ENCODE measurements at places on chromosomes 7 and 10. TPM values are rescaled to one million over a fixed set of nuclear protein-coding genes. Genes with fewer than 3 reads are reported as not detected.

The PANK1 gene
- 8.2 TPM for total RNA-seq

The PDE6C gene
- total RNA-seq, result not detected

DNA sequence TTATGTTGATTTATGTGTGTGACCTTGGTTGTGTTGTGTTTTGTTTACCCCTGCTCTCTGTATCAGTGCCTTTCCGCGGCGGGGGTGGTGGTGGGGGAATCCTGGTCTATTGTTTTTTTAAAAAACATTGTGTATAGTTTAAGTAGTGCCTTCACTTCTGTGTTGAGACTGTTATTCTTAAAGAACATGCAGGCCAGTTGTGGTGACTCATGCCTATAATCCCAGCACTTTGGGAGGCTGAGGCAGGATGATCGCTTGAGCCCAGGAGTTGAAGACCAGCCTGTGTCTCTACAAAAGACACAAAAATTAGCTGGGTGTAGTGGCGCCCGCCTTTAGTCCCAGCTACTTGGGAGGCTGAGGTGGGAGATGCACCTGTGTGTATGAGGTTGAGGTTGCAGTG is 429.0 kb upstream of the LRGUK start:
- H3K27me3 ChIP-seq, result no peaks in the 10 kb centered on the region
- H3K36me3 ChIP-seq, result no peaks in the 10 kb centered on the region
- DNase-seq, result no peak
- H3K27ac ChIP-seq, result no peak overlapping the region
- no peak overlapping the region for H3K4me3 ChIP-seq

The ASAH2 gene
- 4.4 TPM for total RNA-seq

DNA sequence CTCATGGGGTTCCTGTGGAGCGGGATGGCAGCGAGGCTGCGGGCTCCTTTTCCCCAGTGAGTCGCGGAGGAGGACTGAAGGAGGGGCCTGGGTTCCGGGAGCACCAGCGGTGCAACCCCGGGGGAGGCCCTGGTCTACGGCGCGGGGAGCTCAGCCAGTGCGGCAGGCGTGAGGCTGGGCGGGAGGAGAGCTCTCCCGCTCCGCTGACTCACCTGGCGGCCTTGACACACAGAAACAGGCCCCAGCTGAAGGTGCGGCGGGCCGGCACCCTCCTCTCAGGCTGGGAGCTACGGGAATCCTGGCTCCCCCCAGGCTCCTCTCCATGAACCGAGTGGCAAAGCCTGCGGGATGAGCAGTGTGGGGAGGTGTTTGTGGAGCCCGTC is 6.8 kb upstream of the NOM1 start:
- H3K4me1 ChIP-seq, result no peaks in the 10 kb centered on the region
- no peaks in the 10 kb centered on the region for H3K36me3 ChIP-seq
- peaks cover 27% of the 10 kb centered on the region for H3K27me3 ChIP-seq
- DNase-seq, result no peak

DNA sequence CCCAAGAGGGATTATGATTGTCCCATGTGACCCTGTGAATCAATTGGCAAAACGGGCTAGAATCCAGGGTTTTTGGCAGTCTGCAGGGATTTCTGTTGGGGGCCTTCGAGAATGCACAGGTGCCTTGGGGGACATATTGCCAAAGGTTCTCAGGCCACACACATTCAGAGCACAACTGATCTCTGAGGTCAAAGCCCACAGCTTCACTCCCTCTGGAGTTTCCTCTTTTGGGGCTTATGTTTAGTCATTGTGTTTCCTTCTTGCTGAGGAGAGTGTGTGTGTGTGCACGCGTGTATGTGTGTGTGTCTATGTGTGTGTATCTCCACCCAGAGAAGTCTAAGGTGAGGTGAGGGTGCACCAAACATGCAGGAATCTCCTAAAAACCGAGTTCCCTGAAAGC is 8.8 kb downstream of the PPIF start:
- peaks cover 46% of the 10 kb centered on the region for H3K36me3 ChIP-seq
- peak; percentile 44 for DNase-seq
- no peaks in the 10 kb centered on the region for H3K4me1 ChIP-seq
- no peaks in the 10 kb centered on the region for H3K27me3 ChIP-seq
- no peak overlapping the region for H3K4me3 ChIP-seq

- H3K4me3 ChIP-seq, result no peak overlapping the region
- no peaks in the 10 kb centered on the region for H3K4me1 ChIP-seq
- H3K36me3 ChIP-seq, result no peaks in the 10 kb centered on the region
- DNase-seq, result no peak
- no peak overlapping the region for H3K27ac ChIP-seq
Observed at GRCh38 chr10:18472977-18473376, 178.4 kb downstream of the NSUN6 start.

The TFR2 gene
- 1.5 TPM for total RNA-seq

GRCh38 chr7:99139036-99139435 is 4.9 kb downstream of the SMURF1 start:
- no peak overlapping the region for H3K4me3 ChIP-seq
- H3K36me3 ChIP-seq, result no peaks in the 10 kb centered on the region
- H3K27me3 ChIP-seq, result no peaks in the 10 kb centered on the region
- H3K27ac ChIP-seq, result no peak overlapping the region
- peaks cover 84% of the 10 kb centered on the region for H3K4me1 ChIP-seq
- no peak for DNase-seq

- H3K4me1 ChIP-seq, result no peaks in the 10 kb centered on the region
- H3K27me3 ChIP-seq, result no peaks in the 10 kb centered on the region
- H3K36me3 ChIP-seq, result peaks cover 33% of the 10 kb centered on the region
Observed at GRCh38 chr7:96167424-96167823, 154.5 kb downstream of the SLC25A13 start.

DNA sequence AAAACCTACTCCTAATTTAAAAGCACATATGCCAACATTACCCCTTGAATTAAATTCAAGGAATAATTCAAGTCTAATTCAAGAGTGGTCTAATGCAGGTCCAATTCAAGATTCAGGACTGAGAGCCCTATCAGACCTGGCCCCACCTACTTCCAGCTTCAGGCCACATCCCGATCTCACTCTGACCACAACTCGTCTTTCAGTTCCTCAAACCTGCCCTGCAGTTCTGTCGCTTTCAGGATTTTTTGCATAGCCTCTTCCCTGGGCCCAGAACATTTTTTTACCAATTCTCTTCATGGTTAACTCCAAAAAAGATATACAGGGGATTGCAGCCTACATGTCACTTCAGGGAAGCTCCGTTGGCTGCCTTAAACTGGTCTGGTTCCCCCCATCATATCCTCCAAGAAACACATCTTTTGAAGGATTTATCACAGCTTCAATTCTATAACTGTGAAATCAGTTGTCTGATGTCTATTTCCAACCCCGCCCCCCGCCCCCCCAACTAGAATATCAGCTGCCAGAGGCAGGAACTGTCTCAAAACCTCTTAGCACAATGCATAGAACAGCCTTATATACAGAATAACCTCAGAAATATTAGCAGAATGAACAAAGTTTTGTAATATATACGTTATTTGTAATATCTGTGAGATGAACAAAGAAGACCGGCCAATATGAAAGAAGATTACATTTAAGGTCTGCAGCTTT is 20.8 kb downstream of the CCDC6 start:
- peaks cover 48% of the 10 kb centered on the region for H3K4me1 ChIP-seq
- no peak overlapping the region for H3K4me3 ChIP-seq
- H3K27ac ChIP-seq, result no peak overlapping the region

The GHITM gene
- 125 TPM for total RNA-seq

DNA sequence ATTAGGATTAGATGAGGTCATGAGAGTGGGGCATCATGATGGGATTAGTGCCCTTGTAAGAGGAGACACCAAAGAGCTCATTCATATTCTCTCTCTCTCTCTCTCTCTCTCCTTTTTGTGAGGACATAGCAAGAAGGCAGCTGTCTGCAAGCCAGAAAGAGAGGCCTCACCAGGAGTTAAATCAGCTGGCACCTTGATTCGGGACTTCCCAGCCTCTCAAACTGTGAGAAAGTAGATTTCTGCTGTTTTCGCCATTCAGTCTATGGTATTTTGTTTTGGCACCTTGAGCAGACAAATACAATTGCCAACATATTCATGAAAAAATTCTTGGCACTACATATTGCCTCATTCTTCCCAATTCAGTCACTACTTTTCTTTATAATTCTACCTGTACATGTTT is 20.6 kb upstream of the ATAD1 start:
- no peaks in the 10 kb centered on the region for H3K36me3 ChIP-seq
- H3K4me1 ChIP-seq, result peaks cover 6% of the 10 kb centered on the region
- no peak overlapping the region for H3K4me3 ChIP-seq
- no peak for DNase-seq
- H3K27ac ChIP-seq, result no peak overlapping the region
- no peaks in the 10 kb centered on the region for H3K27me3 ChIP-seq

DNA sequence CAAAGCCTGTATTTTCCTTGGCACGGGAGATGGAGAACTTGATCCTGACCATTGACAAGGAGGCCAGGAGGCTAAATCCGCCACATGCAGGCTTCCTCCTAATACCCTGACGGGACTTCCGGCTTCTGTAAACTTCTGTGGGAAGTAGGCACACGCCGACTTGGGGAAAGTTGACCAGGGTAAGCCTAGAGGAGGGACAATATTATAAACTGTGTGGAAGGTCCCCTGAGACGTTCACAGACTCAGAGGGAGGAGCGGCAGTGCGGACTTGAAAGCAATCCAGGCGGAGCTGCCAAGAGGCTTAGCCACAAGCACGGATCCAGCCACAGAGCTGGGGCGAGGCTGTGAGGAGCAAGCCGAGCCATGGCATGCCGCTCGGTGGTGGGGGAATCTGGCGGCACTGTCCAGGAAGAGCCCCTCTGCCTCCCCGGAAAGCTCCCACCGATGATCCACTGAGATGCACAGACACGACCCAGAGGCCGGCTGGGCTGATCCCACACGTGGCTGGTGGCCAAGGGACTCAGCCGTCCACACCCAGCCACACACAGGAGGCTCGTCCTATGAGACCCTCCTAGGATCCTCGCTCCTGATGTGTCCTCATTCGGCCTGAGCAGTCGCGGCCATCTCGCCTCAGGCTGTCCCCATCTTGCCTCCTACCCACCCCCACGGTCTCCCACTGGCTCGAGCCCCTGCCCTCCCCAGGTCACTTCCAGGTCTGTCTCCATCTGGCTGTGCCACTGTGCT is 40.0 kb upstream of the INSIG1 start:
- H3K4me3 ChIP-seq, result peak overlapping the region; percentile 12
- no peaks in the 10 kb centered on the region for H3K36me3 ChIP-seq
- H3K27me3 ChIP-seq, result peaks cover 4% of the 10 kb centered on the region

DNA sequence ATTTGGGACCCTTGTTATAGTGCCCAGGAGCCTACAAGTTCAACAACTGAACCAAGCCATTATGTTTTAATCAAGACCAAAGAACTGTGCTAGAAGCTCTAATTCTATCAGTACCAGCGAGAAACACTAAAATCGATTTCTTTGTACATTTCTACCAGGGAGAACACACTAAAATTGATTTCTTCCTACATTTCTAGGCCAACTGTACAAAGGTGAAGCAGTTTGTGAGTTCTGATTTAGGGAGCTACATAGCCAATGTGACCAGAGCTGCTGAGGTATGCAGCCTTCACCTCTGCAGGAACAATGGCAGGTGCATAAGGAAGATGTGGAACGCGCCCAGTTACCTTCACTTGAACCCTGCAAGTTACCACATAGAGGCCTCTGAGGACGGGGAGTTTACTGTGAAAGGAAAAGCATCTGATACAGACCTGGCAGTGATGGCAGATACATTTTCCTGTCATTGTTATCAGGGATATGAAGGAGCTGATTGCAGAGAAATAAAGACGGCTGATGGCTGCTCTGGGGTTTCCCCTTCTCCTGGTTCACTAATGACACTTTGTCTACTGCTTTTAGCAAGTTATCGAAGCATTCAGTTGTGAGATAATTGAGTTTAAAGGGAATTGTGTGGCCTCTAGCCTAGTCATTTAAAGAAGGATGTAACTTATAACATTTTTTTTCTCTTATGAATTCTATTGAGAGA is 31.7 kb downstream of the HYAL4 start:
- no peak for DNase-seq
- no peak overlapping the region for H3K4me3 ChIP-seq
- H3K4me1 ChIP-seq, result no peaks in the 10 kb centered on the region
- no peak overlapping the region for H3K27ac ChIP-seq
- H3K36me3 ChIP-seq, result no peaks in the 10 kb centered on the region
- no peaks in the 10 kb centered on the region for H3K27me3 ChIP-seq

The CYP26C1 gene
- not detected for total RNA-seq

The UTF1 gene
- not detected for total RNA-seq

- H3K4me1 ChIP-seq, result peaks cover 8% of the 10 kb centered on the region
- H3K27me3 ChIP-seq, result no peaks in the 10 kb centered on the region
- H3K36me3 ChIP-seq, result no peaks in the 10 kb centered on the region
- H3K27ac ChIP-seq, result no peak overlapping the region
Observed at GRCh38 chr7:116339564-116339963, 129.2 kb downstream of the TES start.

The AKR1D1 gene
- total RNA-seq, result 0.39 TPM

Measured in suprapubic skin (tissue), 4 donors.